ENCODE measurements at places on chromosomes 1 and 21.

DNA sequence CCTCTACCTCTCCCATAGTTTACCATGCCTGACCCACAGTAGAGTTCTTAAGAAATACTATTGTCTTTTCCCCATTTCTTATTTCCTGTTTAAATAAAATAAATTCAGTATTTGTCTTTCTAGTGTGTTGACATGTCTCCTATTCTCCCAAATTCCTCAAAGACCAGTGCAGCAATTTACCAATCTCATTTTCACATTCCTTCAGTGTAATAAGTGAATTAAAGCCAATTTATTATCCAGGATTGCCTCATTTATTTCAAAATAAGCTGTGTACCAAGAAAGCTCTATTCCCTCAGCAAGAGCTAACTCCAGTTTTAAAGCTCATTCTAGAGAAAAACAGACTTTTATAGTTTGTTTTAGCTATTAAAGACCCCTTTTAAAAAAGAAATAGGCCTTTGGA, 49.9 kb downstream of the DISC1 start:
- DNase-seq = no peak

DNA sequence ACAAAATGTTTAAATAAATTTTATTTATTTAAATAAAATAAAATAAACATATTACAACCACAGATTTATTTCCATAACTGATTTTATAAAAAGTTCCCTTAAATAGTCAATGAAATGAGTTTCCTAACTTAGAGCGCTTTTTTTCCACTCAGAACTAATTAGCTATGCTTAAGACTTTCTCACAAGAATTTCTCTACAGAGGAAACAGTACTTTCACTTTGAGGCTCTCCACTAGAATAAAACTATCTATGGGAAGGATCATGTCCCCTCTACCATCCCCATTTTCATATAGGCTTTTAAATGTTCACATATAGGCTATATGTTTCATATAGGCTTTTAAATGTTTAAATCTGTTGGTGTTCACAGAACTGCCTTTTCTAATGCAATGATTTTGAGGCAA, 40.0 kb upstream of the DPH5 start:
- no peak for DNase-seq

GRCh38 chr21:35020436-35020835, 28.7 kb downstream of the RUNX1 start:
- no peak for DNase-seq

- no peak for DNase-seq
Observed at GRCh38 chr1:59695252-59695651, 119.5 kb upstream of the HOOK1 start.

- DNase-seq = no peak
Observed at GRCh38 chr1:223038288-223039006, 104.6 kb downstream of the TLR5 start.

- DNase-seq = no peak
Observed at GRCh38 chr1:2631136-2632050, 1.4 kb downstream of the MMEL1 start.

- DNase-seq = no peak
Observed at GRCh38 chr21:40299451-40299850, 432.2 kb downstream of the PCP4 start.

DNA sequence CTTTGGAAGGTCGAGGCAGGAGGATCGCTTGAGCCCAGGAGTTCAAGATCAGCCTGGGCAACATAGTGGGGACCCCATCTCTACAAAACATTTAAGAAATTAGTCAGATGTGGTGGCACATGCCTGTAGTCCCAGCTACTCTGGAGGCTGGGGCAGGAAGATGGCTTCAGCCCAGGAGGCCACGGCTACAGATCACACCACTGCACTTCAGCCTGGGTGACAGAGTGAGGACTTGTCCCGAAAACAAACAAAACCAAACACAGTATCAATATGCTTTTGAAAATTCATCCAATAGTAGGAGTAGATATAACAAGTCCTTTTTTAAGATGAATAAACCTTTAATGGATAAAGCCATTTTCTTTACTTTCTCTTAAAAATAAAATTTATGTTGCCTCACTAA, 8.5 kb downstream of the APP start:
- no peak for DNase-seq

DNA sequence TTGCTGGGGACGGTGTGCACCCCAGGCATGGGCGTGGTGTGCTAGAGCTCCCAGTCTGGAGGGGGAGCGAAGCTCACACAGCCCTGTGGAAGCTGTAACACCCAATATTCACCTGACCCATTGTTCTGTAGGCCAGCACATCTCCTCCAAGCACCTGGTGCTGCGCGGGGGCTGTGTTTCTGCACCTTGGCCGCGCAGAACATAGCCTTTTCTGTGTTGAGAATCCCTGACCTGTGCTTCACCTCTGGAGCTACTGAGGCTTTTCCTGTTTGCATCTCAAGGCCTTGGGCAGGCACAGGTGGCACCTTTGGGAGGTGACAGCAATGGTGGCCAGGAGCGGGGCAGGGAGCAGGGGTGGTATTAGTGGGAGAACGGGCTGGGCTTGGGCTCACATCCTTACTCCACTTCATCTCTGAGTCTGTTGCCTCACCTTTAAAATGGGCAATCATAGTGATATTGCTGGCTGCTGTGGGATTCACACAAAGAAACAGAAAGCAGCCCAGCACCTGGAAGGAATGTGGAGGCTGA, 343.9 kb upstream of the AJAP1 start:
- no peak for DNase-seq

DNA sequence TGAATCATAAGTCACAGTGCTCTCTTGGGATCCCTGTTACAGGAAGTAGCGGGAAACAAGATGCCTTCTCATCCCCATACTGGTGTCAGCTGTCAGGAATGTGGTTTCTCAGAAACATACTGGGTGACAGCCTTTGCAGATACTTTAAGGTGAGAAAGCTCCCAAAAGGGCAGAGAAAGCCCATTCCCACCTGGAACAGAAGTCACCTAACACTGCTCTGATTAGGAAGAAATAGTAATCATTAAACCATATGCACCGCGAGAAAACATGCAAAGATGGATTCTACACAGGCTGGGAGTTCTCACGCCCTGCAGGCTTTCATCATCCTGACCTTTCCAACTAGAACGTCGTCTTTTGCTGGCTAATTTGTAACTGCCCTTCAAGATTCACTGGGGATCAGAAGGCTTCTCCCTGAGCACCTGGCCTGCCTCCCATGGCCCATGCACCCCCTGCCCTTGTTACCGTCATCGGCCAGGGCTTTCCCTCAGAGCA, 46.2 kb upstream of the SLC44A3 start:
- no peak for DNase-seq

- no peak for DNase-seq
Observed at GRCh38 chr1:236067854-236068454, 3.1 kb upstream of the NID1 start.

- no peak for DNase-seq
Observed at GRCh38 chr1:41882486-41882885, 36.2 kb downstream of the HIVEP3 start.

GRCh38 chr21:35408401-35408800, 359.3 kb upstream of the RUNX1 start:
- DNase-seq = no peak

DNA sequence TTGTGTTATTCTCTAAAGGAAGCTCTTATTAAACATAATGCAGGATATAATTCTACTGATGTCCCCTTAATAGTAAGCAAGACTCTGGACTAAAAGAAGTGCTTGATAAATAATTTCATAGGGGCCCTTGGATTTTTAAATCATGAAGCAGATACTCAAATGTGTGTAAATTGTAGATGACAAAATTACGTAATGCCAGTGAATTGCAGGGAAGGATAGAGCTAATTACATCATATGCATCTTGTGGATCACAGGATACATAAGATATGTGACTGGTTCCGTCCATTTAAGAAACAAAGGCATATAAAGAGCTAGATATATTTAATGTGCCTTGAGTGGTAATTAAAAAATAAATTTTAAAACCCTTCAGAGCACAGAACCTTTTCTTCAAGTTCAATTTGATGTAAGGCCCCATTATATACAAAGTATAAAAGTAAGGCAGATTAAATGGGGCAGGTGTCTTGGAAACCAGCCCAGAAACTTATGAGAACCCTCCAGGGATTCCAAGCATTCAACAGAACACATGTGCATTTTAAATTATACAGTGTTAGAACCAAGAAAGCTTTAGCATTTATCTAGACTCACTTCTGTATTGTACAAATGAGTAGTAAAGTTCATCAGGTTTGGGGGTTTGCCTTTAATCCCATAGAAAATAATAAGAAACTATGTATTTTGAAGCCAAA, 190.4 kb downstream of the NCAM2 start:
- no peak for DNase-seq

GRCh38 chr1:54609301-54609921, 13.9 kb downstream of the FAM151A start:
- DNase-seq = no peak

DNA sequence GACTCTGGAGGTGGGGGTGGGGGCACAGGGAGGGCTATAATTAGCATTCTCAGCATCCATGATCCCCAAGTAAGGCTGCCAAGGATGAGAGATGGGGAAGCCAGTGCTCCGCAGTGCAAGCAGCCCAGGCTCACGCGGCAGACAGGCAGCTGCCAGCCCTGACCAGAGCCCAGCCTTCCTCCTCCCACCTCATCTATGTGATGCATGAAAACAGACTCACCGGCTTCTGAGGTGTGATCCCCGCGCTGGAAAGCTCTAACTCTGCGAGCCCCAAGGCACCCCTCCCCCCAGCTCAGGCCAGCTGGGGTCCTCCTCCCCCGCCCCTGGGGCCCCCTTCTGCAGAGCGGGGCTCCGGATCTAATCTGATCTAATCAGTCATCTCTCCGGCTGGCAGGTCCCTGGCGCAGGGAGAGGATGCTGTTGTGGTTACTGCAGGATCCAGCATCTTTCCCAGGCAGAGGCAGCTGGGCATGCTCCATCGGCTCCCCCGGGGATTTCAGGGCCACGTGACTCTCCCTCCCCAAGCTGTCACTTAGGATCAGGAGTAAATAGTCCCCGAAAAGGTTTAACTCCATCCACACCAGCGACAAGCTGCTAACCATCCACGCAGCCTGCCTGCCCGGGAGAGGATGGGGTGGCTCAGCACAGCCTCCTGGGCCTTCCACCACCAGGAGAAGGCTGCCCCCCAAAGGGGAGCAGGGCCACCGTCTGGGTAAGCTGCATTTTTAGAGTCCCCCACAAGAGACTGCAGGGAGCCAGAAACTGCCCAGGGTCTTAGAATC, at the start of gene PLEKHA6:
TSS of gene PLEKHA6 (minus strand) at position 456 of the 782 bp plus-strand sequence. CDS start 86,202 bp downstream, outside the sequence.
- no peak for DNase-seq

DNA sequence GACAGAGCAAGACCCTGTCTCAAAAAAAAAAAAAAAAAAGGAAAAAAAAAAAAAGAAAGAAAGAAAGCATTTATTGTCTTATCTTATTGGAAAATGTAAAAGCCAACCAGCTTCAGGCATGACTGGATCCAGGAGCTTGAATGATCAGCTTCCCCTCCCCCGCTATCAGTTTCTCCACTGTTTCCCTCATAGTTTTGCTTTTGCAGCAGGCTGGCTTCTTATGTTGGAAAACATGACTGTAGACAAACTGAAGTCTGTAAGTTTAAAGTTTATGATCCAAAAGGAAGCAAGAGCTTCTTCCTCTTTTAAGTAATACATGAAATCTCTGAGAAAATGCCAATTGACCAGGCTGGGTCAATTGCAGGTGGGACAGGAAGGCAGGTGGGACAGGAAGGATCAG, 52.2 kb downstream of the FHAD1 start:
- DNase-seq = no peak

DNA sequence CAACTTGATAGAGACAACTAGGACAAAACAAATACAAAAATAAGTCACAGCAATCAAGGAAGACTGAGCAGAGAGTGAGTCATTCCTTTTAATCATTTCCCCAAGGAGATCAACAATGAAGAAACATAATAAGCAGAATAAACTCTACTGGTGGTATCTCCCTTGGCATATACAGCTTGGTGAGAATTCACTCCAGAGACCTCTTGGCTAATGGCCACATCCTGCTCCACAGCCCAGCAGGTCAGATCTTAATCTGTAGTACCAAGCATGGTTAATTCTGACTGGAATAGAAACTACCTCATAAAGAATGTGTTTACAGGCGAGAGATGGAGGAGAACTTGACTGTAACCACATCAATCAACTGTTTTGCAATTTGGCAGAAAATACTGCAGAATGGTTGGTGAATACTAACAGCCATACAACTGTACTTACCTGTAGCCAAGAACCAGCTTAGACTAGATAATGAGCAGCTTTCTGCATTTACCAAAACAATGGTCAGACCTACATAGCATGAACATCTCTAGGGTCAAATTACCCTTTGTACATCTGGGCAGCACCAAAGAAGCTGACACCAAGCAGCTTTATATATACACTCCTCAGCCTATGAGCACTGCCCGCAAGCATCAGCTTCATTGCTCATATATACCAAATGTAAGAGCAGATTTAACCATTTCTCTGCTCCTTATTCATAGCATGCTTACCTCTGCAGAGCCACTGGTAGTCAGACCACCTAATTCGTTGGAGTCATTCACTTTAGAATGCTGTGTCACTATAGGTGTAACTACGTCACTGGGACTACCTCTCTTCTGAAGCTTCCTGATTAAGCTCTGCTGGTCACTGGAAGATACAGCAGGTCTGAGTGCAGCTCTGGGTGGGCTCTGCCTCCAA, 51.0 kb downstream of the KIAA0319L start:
- DNase-seq = peak; percentile 41

- DNase-seq = no peak
Observed at GRCh38 chr1:98021126-98021525, 100.3 kb upstream of the DPYD start.

DNA sequence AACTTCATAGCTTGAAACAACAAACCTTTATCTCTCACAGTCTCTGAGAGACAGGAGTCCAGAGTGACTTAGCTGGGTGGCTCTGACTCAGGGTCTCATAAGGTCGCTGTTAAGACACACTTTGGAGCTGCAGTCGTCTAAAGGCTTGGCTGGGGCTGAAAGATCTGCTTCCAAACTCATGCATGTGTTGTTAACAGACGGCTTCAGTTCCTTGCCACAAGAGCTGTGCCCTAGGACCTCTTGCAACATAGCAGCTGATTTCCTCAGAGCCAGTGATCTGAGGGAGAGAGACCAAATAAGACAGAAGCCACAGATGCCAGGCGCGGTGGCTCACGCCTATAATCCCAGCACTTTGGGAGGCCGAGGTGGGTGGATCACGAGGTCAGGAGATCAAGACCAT, 176.8 kb downstream of the DISC1 start:
- DNase-seq = no peak

DNA sequence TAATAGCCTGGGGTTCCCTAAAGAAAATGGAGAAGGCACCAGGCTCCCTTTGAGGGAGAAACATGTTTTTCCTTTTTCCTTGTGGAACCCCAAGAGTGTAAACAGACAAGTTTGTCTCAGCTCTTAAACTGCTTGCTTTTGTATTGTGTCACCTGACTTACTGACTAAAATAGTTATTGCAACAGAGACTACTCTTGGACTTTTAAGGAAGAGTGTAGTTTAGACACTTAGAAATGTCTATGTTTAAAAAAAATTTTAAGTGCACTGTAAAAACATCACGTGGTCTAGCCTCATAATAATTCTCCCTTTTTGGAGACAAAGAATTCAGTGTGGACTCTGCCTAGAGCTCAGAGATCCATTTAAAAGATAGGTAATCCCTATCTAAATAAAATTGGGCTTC, 141.1 kb downstream of the TRIM33 start:
- no peak for DNase-seq

GRCh38 chr21:29557931-29558725, 259.4 kb downstream of the BACH1 start:
- DNase-seq = no peak
